ENCODE measurements at places on chromosomes 7 and 10.
A peak's percentile ranks its signal among the peaks of the same experiment; 100 is the strongest.

- peak; percentile 76 for DNase-seq
Measured at GRCh38 chr10:42543840-42544372, 94.5 kb downstream of the ZNF33B start.

- DNase-seq = peak; percentile 90
Measured at GRCh38 chr10:126041804-126042231, 145.5 kb downstream of the FANK1 start.

- no peak for DNase-seq
Measured at GRCh38 chr10:88493691-88494483, 89.2 kb downstream of the RNLS start.

DNA sequence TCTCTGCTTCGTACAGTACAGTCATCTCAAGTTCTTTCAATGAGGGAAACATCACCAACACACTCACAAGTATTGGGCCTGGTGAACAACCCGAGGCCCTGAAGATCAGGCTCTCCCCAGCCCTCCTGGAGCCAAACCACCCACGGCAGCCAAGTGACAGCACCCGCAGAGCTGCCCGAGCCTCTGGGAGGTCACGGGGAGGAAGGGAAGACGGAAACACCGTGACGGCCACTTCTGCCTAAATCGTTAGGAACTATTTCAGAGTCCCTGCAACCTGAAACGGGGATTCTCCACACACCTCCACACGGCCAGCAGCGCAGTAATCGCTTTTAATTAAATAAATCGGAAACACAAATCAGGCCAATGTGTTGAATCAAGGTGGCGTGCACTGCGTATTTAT lies 222.6 kb downstream of the MAD1L1 start:
- DNase-seq = no peak

- peak; percentile 38 for DNase-seq
Measured at GRCh38 chr10:86651021-86651471, 3.3 kb upstream of the OPN4 start.

- DNase-seq = peak; percentile 35
Measured at GRCh38 chr7:2180081-2180480, 52.7 kb downstream of the MAD1L1 start.

- no peak for DNase-seq
Measured at GRCh38 chr7:65989694-65990080, 7.7 kb upstream of the GUSB start.

All from islet precursor cell (in vitro differentiated cells).